ENCODE measurements at places on chromosomes 2 and 18.

- H3K4me3 ChIP-seq, result no peak overlapping the region
- H3K27me3 ChIP-seq, result no peaks in the 10 kb centered on the region
- DNase-seq, result no peak
- peaks cover 11% of the 10 kb centered on the region for H3K4me1 ChIP-seq
- H3K36me3 ChIP-seq, result no peaks in the 10 kb centered on the region
Measured at GRCh38 chr2:237614151-237614720, 13.2 kb upstream of the LRRFIP1 start.

GRCh38 chr2:238861013-238861730 is 13.3 kb downstream of the TWIST2 start:
- no peak overlapping the region for H3K27ac ChIP-seq
- no peaks in the 10 kb centered on the region for H3K4me1 ChIP-seq
- no peaks in the 10 kb centered on the region for H3K27me3 ChIP-seq

DNA sequence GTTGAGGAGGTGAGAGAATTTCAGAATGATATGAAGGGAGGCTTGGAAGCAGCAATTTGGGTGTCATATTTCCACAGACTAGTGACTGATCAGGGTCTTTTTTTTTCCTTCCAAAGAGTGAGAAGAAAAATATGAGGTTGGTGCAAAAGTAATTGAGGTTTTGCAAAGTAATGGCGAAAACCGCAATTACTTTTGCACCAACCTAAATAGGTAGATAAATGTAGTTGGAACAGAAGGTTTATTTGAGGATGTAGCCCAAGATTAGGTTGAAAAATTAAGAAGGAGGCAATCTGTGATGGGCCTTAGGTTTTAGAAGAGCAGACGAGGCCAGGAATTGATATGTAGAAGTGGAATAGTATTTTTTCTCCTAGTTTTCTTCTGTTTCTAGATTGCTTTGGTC is 7.8 kb upstream of the LTBP1 start:
- no peak overlapping the region for H3K4me3 ChIP-seq
- no peaks in the 10 kb centered on the region for H3K36me3 ChIP-seq
- peaks cover 2% of the 10 kb centered on the region for H3K4me1 ChIP-seq
- no peaks in the 10 kb centered on the region for H3K27me3 ChIP-seq
- no peak for DNase-seq

DNA sequence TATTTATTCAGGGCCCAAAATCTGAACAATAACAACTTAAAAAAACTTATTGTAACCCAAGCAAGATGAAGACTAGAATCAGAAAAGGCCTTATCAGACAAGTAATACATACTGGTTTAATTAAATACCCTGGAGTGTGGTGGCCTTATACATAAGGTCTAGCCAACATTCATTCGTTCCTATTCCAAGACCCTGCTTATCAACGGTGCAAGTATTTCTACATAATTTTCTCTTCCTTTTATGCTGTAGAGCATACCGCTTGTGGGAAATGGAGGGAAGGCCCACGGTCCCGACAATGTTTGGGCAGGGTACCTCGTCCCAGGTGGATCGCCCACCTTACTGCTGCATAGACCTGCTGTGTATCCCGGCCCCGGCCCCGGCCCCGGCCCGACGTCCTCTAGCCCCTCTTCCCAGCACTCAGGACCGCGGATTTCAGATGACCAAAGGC is 708 bp downstream of the ZNF24 start:
- no peaks in the 10 kb centered on the region for H3K4me1 ChIP-seq

- H3K4me1 ChIP-seq, result no peaks in the 10 kb centered on the region
- no peak overlapping the region for H3K4me3 ChIP-seq
- no peak overlapping the region for H3K27ac ChIP-seq
- no peaks in the 10 kb centered on the region for H3K36me3 ChIP-seq
Measured at GRCh38 chr2:73503992-73504570, 118.4 kb downstream of the ALMS1 start.

DNA sequence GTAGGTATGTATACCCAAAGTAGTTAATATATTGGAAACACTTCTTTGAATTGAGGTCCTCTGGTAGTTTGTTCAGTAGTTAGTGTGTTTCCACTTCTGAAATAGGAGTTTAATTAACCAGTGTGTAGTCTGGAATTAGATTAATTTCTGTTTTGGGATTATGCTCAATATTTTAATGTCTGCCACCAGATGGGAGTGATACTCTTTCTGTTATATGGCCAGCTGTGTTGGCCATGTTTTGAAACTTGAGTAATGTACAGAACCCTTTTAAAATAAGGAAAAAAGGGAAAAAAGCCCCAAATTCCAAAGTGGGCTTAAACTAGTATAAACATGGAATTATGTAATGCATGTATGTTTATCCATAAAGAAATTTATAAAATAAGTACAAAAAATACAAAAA is 147.7 kb downstream of the CTNNA2 start:
- H3K4me1 ChIP-seq, result no peaks in the 10 kb centered on the region
- no peak overlapping the region for H3K4me3 ChIP-seq
- no peaks in the 10 kb centered on the region for H3K27me3 ChIP-seq
- DNase-seq, result no peak
- no peaks in the 10 kb centered on the region for H3K36me3 ChIP-seq

- H3K27me3 ChIP-seq, result no peaks in the 10 kb centered on the region
- H3K36me3 ChIP-seq, result no peaks in the 10 kb centered on the region
- no peaks in the 10 kb centered on the region for H3K4me1 ChIP-seq
- H3K4me3 ChIP-seq, result no peak overlapping the region
- H3K27ac ChIP-seq, result no peak overlapping the region
Measured at GRCh38 chr18:55385770-55386169, 202.2 kb downstream of the TCF4 start.

DNA sequence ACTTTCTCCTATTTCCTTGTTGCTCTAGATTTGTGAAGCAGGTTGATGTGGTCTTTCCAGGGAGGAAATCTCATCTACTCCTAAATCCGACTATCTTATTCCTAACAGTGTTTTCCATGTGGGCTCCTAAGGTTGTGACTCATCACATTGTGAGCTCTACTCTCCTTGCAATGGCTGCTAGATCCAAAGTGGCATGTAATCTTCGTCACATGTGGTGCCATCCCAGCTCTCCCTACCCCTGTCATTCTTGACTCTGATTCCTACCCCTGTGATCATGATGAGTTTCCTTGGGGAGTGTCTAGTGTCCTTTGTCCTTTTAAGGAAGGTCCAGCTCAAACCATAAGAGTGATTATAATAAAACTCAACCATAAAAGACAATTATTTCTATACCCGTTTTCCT is 47.3 kb upstream of the GULP1 start:
- H3K36me3 ChIP-seq, result no peaks in the 10 kb centered on the region
- H3K27me3 ChIP-seq, result no peaks in the 10 kb centered on the region
- H3K4me1 ChIP-seq, result no peaks in the 10 kb centered on the region

DNA sequence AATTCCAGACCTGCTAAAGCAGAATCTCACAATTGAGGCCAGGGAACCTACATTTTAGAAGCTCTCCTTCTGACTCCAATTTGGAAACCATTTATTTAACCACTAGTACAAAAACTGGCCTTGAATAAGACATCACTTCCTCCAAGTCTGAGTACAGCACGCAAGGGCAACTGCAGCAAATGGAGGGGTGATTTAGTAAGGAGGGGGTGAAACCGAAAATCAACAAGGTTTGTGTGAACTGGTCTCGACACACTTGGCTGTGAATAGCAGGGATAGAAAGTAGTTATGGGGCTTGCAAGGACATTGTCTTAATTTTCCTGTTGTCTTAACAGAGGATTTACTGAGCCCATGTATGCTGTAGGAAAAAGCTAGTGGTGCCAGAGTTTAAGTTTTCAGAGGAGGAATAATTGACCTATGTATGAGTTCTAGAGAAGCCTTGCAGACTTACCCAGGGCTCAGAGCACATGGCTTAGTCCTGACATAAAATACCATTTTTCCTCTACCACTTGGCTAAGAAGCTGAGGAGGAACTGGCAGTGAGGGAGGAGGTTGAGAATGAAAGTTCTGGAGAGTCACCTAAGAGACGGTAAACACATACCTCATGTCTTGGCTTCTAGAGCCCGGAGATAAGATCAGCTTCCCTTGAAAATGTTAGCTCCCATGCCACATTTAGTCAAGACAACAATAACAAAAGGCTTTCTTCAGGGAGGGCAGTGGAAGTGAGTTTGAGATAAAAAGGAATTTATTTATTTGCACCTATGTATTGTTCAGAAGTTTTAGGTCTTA is 114.8 kb downstream of the SMAD2 start:
- H3K27ac ChIP-seq, result no peak overlapping the region
- no peaks in the 10 kb centered on the region for H3K27me3 ChIP-seq
- DNase-seq, result no peak

DNA sequence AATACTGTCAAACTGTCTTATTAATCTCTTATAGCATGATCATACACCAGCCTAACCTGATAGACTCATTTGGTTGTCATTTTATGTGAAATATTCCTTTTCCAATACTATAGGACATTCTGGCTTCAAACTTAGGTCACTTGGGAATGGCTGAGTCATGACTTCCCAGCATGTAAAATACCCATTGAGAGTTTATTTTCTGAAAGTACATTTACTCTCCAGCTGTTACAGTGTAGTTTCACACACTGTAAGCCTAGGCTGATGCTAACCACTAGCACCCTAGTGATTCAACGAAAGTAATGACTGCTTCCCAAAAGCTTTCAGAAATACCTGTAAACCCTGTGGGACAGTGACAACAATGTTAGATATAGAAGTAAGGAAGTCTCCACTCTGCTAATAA is 93.8 kb downstream of the FIGN start:
- H3K4me1 ChIP-seq, result peaks cover 4% of the 10 kb centered on the region
- H3K27me3 ChIP-seq, result no peaks in the 10 kb centered on the region
- no peak overlapping the region for H3K4me3 ChIP-seq

DNA sequence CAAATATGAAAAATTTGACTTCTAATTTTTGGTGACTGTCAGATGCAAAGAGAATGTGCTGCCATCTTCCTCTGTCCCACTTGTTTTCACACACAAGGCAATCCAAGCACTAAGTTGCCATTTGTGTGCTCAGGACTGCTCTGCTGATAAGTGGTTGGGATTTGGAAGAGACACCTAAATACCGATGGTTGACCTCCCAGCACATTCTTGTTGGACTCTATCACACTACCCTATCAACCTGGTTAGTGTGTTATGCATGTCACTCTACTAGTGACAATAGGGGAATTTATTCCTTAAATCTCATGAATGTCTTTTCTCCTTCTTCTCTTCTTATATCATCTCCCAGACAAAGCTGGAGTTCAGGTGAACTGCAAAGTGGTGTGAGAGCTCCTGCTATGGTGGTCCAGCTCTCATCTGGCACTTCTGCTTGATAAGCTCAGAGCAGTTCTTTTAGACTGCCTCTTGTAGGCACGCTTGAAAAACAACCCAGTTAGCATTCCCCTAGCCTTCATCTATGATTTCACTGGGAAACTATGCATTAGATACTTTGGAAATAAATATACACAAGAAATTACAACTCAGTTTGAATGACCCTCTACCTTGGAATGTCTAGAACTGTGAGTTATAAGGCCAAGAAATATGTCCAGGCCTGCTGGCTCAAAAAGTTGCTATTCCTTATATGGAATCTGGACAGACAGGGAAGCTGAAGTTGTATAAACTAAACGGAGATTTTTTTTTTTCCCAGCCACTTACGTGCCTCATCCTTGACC is 404.8 kb downstream of the MEIS1 start:
- no peaks in the 10 kb centered on the region for H3K4me1 ChIP-seq
- H3K27ac ChIP-seq, result no peak overlapping the region
- H3K4me3 ChIP-seq, result no peak overlapping the region

- H3K36me3 ChIP-seq, result no peaks in the 10 kb centered on the region
- H3K27me3 ChIP-seq, result no peaks in the 10 kb centered on the region
- H3K27ac ChIP-seq, result no peak overlapping the region
- H3K4me1 ChIP-seq, result no peaks in the 10 kb centered on the region
- H3K4me3 ChIP-seq, result no peak overlapping the region
Measured at GRCh38 chr2:144230448-144231085, 289.4 kb downstream of the ZEB2 start.

DNA sequence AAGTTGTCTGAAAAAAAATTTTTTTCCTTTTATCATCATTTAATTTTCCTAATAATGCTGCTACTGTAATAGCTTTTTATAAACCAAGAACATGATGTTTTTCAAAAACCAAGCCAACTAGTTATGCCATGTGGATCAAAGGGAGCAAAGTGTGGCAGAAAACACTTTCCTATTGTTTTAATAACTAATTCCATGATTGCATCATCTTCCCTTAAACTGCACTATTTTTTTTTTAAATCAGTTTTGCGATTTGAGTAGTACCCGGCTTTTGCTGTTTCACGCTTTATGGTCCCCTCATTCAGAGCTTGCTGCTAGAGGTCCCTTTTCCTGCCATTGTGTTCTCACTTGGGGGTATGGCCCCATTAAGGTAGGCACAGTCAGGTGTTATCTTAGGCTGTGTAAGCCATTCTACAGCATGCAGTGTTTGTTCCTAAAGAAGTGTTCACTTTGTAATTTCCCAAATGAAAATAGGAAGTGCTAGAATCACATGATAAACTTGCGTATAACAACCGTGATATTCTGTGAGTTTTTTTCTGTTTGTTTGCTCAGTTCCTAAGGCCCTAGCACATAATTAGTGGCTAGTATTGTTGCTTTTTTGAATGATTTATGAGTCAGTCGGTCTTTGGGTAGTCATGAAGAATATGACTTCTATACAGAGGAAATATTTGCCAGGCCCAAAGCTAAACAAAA is 225.8 kb downstream of the PTGR3 start:
- DNase-seq, result no peak
- no peaks in the 10 kb centered on the region for H3K4me1 ChIP-seq
- H3K27me3 ChIP-seq, result no peaks in the 10 kb centered on the region
- H3K4me3 ChIP-seq, result no peak overlapping the region
- H3K36me3 ChIP-seq, result no peaks in the 10 kb centered on the region

DNA sequence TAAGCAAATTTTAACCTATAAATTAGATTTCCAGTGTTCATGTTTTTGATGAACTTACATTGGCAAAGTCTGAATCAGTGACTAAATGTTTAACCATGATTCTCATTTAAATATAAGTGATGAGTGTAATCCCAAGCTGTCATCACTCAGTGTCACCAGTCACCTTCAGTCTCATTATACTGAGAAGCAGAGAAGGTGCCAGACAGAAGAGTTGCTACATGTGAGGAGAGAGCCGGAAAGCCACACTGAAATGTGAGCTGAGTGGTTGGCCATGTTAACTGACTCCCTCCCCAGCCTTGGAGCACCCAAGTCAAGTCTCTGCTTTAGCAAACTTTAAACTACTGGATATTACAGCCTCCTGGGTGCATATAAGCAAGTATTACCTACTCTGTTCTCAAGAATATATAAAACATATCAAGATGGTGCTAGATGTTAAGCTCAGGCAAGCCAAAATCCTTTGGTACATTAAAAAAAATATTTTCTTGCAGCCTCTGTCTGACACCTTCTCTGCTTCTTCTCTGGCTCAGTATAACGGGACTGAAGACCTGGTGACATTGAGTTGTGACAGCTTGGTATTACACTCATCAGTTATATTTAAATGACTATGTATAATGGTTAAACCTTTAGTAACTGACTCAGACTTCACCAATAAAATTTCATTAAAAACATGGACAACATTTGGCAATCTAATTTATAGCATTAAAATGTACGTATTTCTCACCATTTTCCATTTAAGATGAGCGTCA is 75.8 kb upstream of the MAP3K20 start:
- H3K27me3 ChIP-seq, result no peaks in the 10 kb centered on the region
- H3K4me1 ChIP-seq, result no peaks in the 10 kb centered on the region
- no peak overlapping the region for H3K4me3 ChIP-seq
- no peak for DNase-seq

GRCh38 chr2:88574445-88574844 is 52.8 kb downstream of the EIF2AK3 start:
- H3K4me3 ChIP-seq, result no peak overlapping the region
- no peaks in the 10 kb centered on the region for H3K27me3 ChIP-seq
- no peak overlapping the region for H3K27ac ChIP-seq

- H3K27ac ChIP-seq, result no peak overlapping the region
- H3K36me3 ChIP-seq, result no peaks in the 10 kb centered on the region
- H3K4me1 ChIP-seq, result peaks cover 7% of the 10 kb centered on the region
- H3K4me3 ChIP-seq, result peak overlapping the region; percentile 42
- H3K27me3 ChIP-seq, result peaks cover 63% of the 10 kb centered on the region
Measured at GRCh38 chr2:219002395-219003266, 9.4 kb upstream of the CRYBA2 start.
